ENCODE measurements at places on chromosomes 5 and 9.
A peak's percentile ranks its signal among the peaks of the same experiment; 100 is the strongest.

GRCh38 chr5:38563624-38564023 is 7.2 kb upstream of the LIFR start:
- no peak for DNase-seq

- DNase-seq, result no peak
Observed at GRCh38 chr9:133750982-133751649, 13.0 kb upstream of the SARDH start.

GRCh38 chr5:21140987-21141386 is 1153.0 kb upstream of the CDH18 start:
- no peak for DNase-seq

DNA sequence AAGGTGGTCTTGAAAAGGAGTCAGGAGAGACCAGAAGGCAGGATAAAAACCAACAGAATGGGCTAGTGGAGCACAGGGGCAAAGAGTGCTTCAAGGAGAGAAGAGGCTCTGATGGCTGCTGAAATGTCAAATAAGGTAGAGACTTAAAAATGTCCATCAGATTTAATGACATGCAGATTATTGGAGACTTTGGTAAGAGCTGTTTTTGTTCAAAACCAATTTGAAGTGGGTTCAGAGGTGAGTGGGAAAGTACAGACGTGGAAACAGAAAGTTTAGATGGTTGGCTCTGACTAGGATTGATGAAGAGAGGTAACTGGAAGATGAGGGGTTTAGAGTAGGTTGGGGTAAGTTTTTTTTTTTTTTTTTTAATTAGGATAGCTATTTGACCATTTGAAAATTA is 14.1 kb downstream of the SLC25A46 start:
- DNase-seq, result no peak

DNA sequence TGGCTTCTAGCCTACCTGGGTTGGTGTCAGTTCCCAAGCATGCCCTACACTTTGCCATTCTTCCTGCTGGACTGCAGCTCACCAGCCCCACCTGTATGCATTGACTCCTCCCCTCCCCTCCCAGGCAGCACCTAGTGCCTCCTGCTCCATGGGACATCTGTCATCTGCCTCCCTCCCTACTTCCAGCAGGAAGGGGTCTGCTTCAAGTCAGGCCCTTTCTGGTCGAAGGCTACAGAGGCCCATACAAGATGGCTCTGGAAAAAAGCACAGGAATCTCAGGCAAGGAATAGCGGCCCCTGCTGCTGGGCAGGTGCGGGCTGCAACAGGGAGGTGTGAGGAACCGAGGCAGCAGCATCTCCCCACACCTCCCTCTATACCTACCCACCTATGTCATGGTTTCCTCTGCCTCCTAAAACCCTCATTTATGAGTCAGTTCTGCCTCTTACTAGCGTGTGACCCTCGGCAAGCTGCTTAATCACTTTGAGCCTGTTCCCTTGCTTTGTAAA is 19.7 kb downstream of the WWC1 start:
- peak; percentile 9 for DNase-seq

- DNase-seq, result no peak
Observed at GRCh38 chr5:85143138-85143537, 758.5 kb upstream of the EDIL3 start.

Data from NCI-H187 treated with DMSO at 0.1 percent for 48 hours (cell line).